SHP77 treated with DMSO at 0.1 percent for 48 hours (cell line): ENCODE measurements at places on chromosomes 3 and 15.

- DNase-seq, result no peak
Measured at GRCh38 chr3:127092776-127093175, 100.2 kb upstream of the PRR23E start.

DNA sequence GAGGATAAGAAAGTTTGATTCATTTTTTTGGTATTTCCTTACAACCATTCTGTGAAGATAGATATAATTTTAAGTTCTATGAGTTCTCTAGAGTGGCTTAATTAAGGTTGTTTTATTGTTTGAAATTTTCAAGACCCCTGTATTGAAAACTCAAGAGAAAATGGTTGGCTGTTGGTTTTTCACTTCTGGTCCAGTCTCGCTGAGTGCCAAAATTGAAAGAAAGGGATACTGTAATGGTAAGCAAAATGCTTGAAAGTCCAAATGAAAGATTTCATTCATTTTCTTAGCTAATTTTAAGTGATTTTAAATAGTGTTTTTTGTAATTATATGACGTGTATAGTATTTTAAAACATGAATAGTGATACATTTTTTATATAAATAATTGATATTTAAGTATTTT is 7.4 kb downstream of the ARRDC4 start:
- no peak for DNase-seq

DNA sequence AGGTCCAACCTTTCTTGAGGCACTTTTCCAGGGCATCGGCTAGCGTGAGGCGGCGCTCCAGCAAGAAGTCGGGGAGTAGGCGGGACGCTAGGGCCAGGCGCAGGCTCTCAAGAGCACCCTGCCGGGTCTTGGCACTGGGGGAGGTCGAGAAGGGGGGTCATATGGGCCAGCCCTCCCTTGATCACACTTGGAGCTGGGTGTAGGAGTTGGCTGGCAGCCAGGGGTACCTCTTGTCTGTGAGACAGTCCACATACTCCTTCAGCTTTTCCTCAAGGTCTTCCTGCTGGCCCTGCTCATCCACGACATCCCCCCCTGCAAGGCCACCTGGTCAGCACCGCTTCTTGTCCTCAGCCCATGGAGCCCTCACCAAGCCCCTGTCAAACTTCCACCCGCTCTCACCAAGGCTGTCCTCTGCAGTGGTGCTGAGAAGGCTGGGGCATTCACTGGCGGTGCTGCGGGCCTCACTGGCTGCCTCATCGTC is 2.0 kb downstream of the IFRD2 start:
- DNase-seq, result no peak

DNA sequence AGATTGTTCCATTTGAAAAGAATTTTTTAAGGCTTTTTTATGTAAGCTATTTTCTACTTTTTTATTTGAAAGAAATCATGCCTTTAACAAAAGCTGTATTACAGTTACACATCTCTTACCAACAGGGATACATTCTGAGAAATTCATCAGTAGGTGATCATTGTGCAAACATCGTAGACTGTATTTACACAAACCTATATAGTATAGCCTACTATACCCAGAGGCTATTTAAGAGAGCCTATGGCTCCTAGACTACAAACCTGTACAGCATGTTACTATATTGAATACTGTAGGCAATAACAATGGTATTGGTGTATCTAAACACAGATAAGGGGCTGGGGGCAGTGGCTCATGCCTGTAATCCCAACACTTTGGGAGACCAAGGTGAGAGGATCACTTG is 43.1 kb downstream of the PEAK1 start:
- no peak for DNase-seq

- DNase-seq, result no peak
Measured at GRCh38 chr15:78750566-78750965, 60.7 kb downstream of the ADAMTS7 start.

- no peak for DNase-seq
Measured at GRCh38 chr15:61186905-61187741, 42.0 kb downstream of the RORA start.
